Stimulated activated CD4-positive, alpha-beta T cell treated with anti-CD3 and anti-CD28 coated beads, Interleukin-1b, Interleukin-23, amount 100 ng/mL, for 4 hours (primary cell): ENCODE measurements at places on chromosomes 13 and 19.

DNA sequence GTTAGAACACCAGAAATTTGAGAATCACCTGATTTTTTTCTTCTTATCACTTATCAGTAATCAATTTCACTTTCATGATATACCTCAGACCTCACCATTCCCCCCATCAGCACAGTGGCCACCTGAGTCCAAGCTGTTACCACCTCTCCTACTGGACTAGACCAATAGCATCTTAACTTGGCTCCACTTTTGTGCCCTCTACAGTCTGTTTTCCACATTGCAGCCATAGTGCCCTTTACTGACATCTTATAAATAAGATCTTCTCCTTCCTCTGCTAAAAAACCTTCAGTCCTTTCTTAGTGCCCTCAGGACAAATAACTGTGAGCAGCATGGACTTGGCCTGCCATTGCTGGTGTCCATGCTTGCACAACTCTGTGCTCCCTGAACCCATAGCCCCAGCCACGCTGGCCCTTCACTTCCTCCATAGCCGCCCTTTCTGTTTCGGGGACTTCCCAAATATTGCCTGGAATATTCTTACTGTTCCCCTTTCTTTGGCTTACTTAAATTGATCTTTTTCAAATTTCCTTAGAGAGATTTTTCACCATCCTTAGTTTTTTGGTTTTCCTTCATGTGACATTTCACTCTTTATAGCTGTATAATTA, 380.8 kb downstream of the LMO7 start:
- DNase-seq: no peak

DNA sequence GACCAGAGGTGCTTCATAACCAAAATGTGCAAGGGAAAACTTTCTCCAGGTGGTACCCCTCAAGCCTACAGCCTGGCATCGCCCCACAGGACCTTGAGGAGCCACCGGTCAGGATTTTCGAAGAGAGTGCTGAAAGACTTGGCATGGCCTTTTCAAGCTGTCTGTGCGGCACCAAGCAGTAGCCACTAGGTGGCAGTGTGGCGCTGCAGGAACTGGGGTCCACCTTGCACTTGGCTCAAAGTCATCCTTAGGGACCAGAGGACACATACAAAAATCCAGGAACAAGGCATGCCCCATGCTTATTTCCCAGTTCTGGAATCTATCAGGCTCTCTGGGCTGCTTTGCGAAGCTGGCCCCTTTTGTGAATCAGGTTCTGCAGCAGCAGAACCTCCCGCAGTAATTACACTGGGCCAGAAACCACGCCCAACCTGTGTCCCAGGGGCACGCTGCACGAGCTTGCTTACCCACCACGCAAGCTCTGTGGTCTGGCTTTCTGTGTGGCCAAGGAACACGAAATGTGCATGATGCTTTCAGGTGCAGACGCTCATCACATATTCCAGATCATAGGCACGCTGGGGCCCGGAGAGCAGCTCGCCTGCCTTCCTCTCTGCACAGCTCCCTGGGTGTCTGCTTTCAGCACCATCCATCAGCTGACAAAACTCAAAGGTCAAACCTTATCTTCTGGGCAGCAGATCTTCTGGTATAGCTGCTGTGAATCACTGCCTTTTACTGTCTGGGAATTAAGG, 87.2 kb downstream of the SLC7A1 start:
- DNase-seq: peak; percentile 62

- DNase-seq: no peak
These were observed 32.2 kb upstream of the TM9SF2 start for GRCh38 chr13:99469041-99469440.

DNA sequence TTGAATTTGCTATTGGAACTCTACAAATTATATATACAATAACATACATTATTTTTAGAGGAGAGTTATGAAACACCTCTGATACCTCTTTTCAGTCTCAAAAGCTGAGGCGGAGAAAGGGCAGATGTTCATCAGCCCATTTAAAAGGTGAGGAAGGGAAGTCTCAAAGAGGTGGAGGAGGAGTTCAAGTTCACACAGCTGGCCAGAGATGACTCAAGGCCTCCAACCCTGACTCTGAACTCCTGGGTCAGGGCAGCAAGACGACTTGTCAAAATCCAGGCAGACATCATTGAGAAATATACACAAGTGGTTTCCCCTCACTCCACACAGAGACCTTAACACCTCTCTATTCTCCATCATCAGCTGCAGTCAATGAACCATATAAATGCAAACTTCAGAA, 2.1 kb downstream of the SIAH3 start:
- no peak for DNase-seq

- no peak for DNase-seq
These were observed 2104.9 kb downstream of the PCDH9 start for GRCh38 chr13:65125236-65125635.

DNA sequence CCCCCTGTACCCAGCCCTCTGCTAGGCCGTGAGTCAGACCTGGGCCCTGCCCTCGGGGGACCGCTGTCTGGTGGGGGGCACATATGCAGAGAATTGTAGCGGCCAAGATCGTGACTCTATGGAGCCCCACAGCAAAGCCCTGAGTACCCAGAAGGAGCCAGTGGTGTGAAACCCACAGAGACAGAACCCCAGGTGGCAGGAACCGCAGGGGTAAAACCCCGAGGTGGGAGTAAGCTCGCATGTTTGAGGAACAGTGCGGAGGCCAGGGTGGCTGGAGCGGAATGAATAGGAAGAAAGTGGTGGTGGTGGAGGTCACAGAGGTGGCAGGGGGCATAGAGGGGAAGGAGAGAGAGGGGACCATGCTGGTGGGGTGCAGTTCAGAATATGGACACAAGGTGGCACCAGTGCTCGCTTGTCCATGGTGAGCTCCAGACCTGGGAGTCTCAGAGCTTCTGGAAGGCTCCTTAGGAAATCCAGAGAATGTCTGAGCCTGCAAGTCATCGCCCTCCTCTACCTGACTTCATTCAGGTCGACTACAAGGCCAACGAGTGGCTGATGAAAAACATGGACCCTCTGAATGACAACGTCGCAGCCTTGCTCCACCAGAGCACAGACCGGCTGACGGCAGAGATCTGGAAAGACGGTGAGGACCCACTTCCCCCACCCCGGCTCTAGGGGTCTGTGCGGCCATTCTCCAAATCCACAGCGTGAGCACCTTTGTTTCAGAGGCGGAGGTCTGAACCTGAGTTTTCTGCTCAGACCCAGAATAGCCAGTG, 48.9 kb downstream of the MYH14 start:
- DNase-seq: peak; percentile 46

GRCh38 chr13:42992764-42993122, 702 bp upstream of the EPSTI1 start:
- no peak for DNase-seq

GRCh38 chr13:34409496-34410182, 532.4 kb upstream of the NBEA start:
- no peak for DNase-seq

DNA sequence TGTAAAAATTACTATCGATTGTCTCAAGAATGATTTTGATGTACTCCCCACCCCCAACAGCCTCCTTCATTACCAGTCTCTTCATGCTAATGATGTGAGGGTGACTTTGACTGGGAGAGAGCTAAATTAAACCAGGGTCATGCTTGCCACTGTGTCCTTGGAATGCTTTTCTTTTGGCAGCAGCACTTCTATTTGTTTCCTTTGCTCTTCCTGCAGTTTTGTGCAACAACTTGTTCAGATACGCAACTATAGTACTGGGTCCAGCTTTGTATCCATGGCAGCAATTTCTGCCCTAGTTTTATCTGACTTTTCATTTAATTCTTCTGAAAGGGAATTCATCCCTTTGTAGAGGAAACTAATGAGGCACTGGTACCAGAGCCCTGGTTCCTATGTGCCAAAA, 2792.1 kb downstream of the PCDH9 start:
- no peak for DNase-seq

GRCh38 chr13:39879286-39880035, 224.0 kb downstream of the COG6 start:
- no peak for DNase-seq

DNA sequence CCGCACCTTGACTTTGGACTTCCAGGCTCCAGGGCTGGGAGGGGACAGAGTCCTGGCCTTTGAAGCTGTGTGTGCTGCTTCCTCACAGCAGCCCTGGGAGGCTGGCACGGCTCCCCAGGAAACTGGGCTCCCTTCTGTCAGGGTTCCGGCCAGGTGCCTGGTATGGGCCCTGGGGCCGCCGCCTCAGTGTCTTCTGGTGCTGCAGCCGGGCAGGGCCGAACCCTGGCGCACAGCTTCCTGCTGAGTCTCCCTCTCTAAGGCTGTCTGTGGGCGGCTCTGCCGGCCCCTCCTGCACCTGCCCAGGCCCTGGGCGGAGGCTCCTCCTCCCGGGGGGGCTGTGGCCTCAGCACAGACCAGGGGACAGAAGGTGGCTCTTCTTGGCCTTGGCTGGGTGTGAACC, 32.4 kb downstream of the GPX4 start:
- DNase-seq: no peak

DNA sequence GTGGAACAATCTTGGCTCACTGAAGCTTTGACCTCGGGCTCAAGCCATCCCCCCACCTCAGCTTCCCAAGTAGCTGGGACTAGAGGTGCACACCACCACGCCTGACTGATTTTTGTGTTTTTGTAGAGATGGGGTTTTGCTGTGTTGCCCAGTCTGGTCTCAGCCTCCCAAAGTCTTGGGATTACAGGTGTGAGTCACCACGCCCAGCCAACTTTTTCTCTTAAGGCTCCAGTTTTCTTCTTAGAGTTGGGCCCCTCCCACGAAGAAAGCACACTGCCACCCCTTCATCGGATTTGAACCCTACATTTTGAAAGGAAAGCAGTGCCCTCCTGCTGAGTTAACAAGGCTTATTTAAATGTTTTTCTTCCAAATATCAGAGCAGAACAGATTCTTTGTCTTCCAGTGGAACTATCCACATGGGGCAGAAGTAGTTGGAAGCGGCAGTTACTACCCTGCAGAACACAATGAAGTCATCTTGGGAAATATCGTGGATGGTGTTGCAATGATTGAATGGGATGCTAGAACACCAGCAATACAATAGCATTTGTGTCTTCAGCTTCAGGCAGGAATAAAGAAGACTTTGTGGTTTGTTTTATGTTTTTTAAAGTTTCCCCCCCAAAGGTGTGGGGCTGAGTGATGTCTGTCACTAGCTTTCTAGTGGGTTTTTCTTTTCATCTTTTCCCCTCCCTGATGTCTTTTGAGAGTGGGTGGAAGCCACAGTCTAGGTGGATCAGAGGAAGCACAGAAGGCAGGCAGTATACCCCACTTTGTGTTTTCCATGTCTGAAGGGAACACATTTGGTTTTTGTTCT, 8.9 kb downstream of the ACTN4 start:
- DNase-seq: no peak

- DNase-seq: no peak
These were observed 44.7 kb downstream of the PSPC1 start for GRCh38 chr13:19737844-19738557.

- no peak for DNase-seq
These were observed 6.9 kb downstream of the RAB8A start for GRCh38 chr19:16118489-16119033.

DNA sequence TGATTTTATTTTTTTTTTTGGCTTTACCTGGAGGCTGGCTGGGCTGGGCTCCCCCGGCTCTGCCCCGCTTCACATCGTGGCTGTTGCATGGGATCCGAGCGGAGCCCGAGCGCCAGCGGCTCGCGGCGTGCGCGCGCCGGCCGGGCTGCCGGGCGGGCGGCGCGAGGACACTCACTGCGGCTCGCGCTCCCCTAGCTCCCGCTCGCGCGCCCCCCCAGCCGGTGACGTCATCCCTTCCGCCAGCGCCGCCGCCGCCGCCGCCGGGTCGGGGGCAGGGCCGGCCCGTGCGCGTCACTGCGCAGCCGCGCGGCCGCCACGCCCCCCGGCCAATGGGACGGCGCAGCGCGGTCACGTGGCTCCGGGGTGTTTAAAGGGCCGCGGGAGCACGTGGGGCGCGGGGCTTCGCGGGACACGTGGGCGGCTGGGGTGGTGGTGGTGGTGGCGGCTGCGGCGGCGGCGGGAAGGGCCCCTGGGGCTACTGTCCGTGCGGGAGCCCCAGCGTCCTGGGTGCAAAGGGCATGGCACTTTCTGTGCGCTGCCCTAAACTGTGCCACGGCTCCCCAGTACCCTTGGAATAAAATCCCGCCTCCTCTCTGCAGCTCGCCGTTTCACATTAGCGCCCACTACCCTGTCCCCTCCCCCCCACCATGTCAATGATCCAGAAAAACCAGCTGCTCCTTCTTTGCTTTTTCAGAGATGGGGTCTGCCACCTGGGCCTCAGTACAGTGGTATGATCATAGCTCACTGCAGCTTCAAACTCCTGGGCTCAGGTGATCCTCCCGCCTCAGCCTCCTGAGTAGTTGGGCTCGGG, at the start of gene PTPRS:
PTPRS (minus strand) TSS at position 176 of the 811 bp plus-strand sequence. CDS start 54,672 bp downstream, outside the sequence.
- DNase-seq: peak; percentile 60

DNA sequence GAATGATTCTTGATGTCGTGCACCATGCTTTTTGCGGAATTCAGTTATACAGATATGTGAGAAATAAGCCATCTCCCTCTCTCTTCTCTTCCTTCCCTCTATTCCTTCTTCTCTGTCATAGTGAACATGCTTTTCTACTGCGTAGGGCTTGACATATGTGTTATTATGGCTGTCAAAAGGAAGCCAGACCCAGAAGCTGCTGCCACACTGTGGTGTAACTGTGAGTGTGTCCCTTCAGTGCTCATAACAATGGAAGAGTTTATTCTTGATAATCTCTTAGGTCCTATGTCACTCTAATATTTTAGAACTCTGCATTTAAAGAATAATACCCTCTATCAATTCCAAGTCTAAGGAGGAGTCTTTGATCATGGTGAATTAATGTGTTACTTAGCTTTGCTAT, 208.9 kb upstream of the TMTC4 start:
- no peak for DNase-seq

DNA sequence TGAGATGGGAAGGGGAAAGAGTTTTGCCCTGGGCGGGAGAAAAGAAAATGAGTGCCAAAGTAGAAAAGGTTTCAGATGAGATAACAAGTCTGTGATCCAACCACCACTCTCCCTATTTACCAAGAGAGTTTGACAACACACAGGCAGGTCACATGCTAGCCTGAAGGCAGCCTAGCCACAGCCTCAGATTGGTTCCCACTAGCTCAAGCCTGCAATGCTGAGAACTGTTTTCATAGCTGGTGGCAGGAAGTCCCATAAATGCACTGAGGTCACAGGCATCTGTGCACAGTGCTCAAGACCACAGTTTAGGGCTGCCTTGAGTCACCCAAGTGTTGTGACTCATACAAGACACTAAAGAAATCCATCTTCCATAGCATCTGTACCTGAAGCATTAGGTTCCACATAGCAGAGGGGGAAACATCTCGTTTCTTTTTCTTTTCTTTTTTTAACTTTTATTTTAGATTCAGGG, 18.5 kb upstream of the POP4 start:
- peak; percentile 30 for DNase-seq
